GM12878 (cell line): ENCODE measurements at places on chromosomes 11 and 22. TPM values are rescaled to one million over a fixed set of nuclear protein-coding genes. Genes with fewer than 3 reads are reported as not detected.

The PARVG gene
- 91.3 and 95.7 TPM in 2 replicates for total RNA-seq

The FBLN1 gene
- total RNA-seq, result 0.51 and 0.90 TPM in 2 replicates

The MRPL49 gene
- 63.5 and 64.2 TPM in 2 replicates for total RNA-seq

The ARL2 gene
- 75.1 and 78.4 TPM in 2 replicates for total RNA-seq

The ZFTA gene
- total RNA-seq, result 7.3 and 7.9 TPM in 2 replicates

The OSM gene
- total RNA-seq, result 1.1 and 1.2 TPM in 2 replicates
